ENCODE measurements at places on chromosomes 4 and X.

GRCh38 chr4:38242101-38242500 is 281.9 kb downstream of the PTTG2 start:
- no peak for DNase-seq

DNA sequence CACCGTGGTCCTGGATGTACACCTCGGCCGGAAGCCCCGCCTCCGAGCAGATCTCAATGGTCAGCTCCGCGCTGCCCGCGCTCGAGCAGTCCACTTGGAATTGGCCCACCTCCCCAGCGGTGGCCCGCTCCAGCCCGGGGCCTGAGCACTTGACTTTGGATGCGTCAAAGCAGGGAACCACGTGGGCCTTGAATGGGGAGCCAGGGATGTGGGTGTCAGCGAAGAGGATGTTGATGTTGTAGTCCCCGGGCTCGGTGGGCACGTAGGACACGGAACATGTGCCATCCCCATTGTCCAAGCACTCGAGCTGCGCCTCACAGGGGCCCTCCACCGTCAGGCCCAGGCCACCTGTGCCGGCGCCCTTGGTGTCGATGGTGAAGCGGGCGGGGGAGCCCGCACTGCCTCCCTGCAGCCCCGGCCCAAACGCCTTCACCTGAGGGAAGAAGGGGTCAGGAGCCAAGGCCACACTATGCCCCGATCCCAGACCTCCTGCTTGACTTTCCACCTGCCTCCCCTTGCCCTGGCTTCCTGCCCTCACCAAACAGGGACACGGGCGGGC is 14.2 kb downstream of the FLNA start:
- DNase-seq, result no peak

DNA sequence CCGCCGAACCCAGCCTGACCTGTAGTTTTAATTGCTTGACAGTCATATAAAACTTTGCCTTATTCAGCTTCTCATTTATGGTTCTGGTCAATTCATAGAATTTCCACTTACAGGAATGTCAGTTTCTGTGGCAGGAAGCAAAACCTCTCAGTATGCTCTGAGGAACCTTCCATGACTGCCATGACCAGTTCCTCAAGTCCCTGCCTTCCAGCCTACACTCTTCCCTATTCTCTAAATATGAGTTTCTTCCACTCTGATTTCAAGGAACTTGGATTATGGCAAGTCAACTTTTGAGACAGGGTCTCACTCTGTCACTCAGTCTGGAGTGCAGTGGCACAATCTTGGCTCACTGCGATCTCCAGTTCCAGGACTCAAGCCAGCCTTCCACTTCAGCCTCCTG is 26.0 kb upstream of the NSUN7 start:
- DNase-seq, result no peak

DNA sequence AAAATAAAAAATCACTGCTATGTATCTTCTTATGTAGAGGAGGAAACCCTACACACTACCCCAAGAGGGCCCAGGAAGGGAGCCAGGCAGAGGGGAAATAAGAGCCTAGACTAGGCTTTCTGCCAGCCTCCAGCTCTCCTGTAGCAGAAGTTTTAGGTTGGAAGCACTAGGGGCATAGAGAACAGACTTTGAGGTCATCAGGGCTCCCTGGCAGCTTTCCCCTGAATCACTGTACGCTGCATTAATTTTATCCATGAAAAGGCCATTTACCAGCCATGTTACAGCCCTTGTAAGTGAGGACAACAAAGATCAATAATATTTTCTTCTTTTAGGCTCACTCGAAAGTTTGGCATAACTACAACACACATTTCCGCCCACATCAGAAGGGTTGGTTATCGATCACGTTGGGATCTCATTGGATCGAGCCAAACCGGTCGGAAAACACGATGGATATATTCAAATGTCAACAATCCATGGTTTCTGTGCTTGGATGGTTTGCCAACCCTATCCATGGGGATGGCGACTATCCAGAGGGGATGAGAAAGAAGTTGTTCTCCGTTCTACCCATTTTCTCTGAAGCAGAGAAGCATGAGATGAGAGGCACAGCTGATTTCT is 24.7 kb downstream of the RPL9 start:
- no peak for DNase-seq

DNA sequence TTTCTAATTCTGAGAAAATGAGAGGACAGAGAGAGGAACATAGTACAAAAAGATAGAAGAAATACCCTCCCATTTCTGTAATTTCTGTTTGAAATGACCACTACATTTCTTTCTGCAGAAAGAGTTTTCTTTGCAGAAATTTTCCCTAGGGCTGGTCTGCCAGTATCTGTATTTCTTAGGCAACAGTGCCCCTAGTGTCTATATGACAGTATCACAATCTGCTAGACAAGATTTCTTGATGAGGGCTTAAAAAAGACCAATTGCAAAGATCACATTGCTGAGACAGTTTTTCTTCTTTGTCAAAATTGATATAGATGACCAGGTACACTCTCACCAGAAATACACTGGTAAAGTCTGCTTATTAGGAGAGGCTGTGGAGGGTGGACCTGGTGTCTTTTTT is 81.0 kb upstream of the ZDHHC15 start:
- no peak for DNase-seq

- no peak for DNase-seq
Measured at GRCh38 chr4:120773641-120774040, 148.9 kb downstream of the PRDM5 start.

DNA sequence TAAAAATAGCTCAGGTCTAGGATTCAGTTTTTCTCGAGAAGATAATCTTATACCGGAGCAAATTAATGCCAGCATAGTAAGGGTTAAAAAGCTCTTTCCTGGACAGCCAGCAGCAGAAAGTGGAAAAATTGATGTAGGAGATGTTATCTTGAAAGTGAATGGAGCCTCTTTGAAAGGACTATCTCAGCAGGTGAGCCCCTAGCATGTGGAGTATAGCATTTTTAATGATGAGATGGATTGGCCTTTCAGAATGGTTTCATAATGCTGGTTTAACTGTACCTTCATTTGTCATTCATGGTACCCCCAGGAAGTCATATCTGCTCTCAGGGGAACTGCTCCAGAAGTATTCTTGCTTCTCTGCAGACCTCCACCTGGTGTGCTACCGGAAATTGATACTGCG is 79.4 kb downstream of the SLC10A6 start:
- no peak for DNase-seq

- DNase-seq, result no peak
Measured at GRCh38 chr4:84100071-84100470, 399.0 kb downstream of the NKX6-1 start.

- no peak for DNase-seq
Measured at GRCh38 chrX:106484233-106484632, 127.5 kb upstream of the RADX start.

- DNase-seq, result no peak
Measured at GRCh38 chr4:142377342-142378091, 468.6 kb downstream of the INPP4B start.

DNA sequence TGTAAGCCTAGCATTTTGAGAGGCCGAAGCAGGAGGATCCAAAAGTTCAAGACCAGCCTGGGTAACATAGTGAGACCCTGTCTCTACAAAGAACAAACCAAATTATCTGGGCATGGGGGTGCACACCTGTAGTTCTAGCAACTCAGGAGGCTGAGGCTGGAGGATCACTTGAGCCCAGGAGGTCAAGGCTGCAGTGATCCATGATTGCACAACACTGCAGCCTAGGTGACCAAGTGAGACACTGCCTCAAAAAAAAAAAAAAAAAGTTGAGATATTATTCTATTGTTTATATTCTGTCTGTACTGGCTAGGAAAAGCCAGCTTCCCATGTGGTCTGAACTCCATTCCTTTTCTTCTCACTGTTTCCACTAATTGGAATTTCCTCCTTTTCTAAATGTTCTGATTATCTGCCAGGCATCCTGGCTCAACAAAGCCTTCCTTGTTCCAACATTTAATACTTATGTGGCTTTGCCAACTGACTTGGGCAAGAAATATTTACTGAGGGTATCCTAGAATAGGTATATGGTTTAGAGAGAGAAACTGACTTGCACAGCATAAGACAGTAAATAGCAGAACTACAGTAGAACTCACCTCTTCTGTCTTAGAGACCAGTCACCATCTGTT is 175.2 kb upstream of the ADAMTS3 start:
- no peak for DNase-seq

- DNase-seq, result no peak
Measured at GRCh38 chr4:54231419-54231767, 2.3 kb downstream of the PDGFRA start.

DNA sequence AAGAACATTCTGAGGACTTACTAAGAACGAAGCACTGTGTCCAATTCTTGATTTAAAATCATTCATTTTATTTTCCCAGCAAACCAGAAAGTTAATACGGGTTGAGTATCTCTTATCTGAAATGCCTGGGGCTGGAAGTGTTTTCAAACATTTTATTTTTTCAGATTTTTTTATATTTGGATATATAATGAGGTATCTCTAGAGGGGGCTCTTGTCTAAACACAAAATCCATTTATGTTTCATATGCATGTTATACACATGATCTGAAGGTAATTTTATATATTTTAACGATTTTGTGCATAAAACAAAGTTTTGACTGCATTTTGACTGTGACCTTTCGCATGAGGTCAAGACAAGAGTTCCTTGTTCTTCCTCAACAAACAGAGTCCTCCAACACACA is 320.9 kb downstream of the ASMT start:
- DNase-seq, result no peak

DNA sequence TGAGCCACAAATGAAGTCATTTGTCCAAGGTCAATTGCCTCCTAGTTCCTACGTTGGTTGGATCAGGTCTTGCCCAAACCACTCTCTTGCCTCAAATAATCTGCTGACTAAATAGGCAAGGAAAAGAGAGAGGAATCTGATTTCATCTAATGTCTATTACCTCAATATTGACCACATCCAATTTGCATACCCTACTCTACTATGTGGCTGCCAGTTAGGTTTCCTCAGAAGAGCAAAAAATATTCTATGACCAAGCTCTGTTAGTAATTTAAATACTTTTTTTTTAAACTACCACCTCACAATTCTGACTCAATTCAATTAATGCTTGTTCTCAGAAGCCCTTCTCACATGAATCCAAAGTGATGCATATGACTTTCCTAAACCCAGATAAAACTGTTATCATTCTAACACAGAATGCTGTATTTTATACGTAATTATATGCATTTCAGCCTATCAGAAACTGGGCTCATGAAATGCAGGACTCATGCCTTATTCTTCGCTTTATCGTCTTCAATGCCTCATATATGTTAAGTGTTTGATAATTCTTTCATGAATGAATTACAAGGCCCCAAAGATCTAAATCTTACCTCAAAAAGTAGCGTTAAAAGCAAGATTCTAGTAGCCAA is 98.6 kb downstream of the HUWE1 start:
- DNase-seq, result no peak

GRCh38 chr4:182309877-182310276 is 66.7 kb downstream of the TENM3 start:
- DNase-seq, result no peak

- DNase-seq, result no peak
Measured at GRCh38 chrX:13898083-13898482, 81.2 kb upstream of the GPM6B start.

GRCh38 chr4:121156822-121157769 is 7.0 kb downstream of the TNIP3 start:
- DNase-seq, result no peak

DNA sequence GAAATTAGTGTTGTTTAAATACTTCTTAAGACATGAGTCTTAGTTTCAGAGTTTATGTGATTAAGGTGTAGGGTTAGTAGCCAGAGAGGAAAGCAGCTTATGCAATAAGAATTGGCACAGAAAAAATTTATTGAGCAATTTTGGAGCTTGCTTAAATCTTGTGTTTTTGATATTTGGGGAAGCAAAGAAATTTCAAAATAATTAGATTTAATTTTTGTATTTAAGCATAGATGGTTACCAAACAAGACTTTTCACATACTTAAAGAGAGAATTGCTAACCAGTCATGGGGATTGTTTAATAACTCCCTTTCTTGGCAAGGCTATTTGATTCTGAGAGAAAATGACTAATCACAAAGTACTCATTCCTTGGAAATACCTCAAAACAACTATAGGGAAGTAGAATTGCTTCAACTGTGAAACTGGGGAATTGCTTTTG is 202.0 kb upstream of the GRID2 start:
- no peak for DNase-seq

- no peak for DNase-seq
Measured at GRCh38 chr4:104492183-104492771, 2.4 kb downstream of the CXXC4 start.

DNA sequence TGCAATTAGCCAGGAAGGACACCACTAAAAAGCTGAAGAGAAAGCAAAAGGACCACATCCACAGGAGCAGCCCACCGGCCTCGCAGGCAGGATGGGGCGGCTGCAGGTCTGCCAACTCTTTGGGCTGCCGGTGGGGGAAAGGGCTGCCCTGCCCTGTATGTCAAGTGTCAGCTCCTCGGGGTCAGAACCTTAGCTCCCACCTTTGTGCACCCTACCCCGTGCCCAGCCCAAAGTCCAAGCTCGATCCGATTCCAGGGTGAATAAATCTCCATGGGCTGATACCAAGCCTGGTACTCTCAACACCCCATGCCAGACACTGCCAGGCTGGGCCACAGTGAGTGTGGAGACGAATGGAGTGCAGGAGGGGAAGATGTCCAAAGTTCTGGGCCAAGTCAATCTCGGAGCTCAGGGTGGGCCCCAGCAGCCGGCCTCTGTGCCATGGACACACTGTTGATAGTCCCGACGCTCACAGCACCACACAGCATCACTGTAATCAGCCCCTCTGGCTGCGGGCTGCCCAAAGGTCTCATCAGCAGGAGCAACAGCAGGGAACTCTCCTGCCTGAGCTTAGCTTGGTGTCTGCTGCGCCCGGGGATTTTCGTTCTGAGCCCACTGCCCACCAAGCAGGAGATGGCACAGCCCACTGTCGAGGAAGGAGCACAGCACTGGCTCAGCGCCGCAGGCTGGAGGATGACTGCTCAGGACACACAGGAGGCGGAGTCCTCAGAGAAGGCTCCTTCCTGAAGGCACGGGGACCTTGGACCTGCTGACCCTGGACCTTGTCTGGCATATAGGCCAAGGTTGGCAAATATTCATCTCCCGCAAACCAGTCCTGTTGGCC is 84.4 kb downstream of the JAKMIP1 start:
- no peak for DNase-seq

DNA sequence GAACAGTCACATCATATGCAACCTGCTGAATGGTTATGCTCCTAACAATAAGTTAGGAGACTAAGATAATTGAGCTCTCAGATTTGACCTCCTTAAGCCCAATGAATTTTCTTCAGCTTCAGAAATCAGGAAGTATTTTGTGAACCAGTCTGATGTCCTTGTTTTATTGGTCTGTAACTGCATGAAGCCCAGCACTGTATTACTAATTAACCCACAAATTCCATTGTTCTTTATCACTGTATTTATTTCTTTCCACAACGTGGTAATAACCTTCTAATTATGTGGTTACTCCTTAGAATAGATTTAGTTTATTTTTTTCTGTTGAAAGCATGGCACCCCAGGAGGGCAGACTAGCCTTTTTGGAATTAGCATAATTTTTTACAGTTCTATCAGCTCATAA is 3.9 kb upstream of the MFAP3L start:
- DNase-seq, result no peak
